ENCODE measurements at places on chromosomes 5 and 9.

DNA sequence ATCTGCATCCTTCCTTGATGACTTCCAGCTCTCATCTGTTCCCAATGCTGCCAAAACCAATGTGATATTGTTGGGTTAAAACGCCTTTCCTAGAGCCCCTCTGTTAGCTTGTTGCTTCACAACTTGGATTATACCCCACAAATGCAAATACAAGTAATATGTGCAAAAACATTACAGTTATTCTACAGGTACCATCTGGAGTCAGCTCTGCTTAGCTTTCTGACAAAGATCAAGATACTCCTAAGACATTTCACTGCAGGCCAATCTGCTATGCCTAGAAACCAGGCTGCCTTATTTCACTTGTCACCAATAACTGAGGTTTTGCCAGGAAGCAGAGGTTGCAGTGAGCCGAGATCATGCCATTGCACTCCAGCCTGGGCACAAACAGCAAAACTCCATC is 36.9 kb upstream of the ACO1 start:
- H3K4me3 ChIP-seq, result no peak overlapping the region
- peaks cover 9% of the 10 kb centered on the region for H3K4me1 ChIP-seq
- no peak overlapping the region for H3K27ac ChIP-seq
- H3K36me3 ChIP-seq, result no peaks in the 10 kb centered on the region
- no peaks in the 10 kb centered on the region for H3K27me3 ChIP-seq
- no peak for DNase-seq

- no peak overlapping the region for H3K27ac ChIP-seq
- DNase-seq, result no peak
- H3K27me3 ChIP-seq, result peaks cover 1% of the 10 kb centered on the region
- no peaks in the 10 kb centered on the region for H3K4me1 ChIP-seq
Observed at GRCh38 chr5:147635882-147636728, 126.2 kb upstream of the DPYSL3 start.

DNA sequence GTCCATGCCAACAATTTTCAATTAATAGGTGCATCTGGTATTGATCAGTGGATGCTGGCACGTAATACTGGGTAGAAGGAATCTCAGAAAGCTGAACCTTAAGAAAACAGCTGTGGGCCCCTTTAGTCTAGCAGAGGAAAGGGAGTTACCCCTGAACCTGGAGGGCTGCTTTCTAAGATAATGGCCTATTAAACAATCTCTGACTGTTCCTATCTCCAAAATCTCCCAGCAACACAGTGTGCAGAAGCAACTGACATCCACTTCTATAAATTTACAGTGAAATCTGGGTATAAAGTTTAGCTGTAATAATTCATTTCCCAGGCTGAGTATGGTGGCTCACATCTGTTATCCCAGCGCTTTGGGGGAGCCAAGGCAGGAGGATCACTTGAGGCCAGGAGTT is 198.8 kb downstream of the MAPKAP1 start:
- no peak overlapping the region for H3K4me3 ChIP-seq
- no peak overlapping the region for H3K27ac ChIP-seq
- no peaks in the 10 kb centered on the region for H3K4me1 ChIP-seq
- H3K36me3 ChIP-seq, result no peaks in the 10 kb centered on the region
- H3K27me3 ChIP-seq, result no peaks in the 10 kb centered on the region

- H3K4me3 ChIP-seq, result no peak overlapping the region
- H3K27me3 ChIP-seq, result no peaks in the 10 kb centered on the region
- H3K36me3 ChIP-seq, result no peaks in the 10 kb centered on the region
- H3K4me1 ChIP-seq, result no peaks in the 10 kb centered on the region
- no peak for DNase-seq
Observed at GRCh38 chr5:109876941-109877669, 187.4 kb downstream of the MAN2A1 start.

- H3K27me3 ChIP-seq, result no peaks in the 10 kb centered on the region
- no peak overlapping the region for H3K4me3 ChIP-seq
- no peaks in the 10 kb centered on the region for H3K36me3 ChIP-seq
- no peak overlapping the region for H3K27ac ChIP-seq
Observed at GRCh38 chr5:135313946-135314345, 85.1 kb downstream of the MACROH2A1 start.
